ENCODE measurements at places on chromosomes 1 and 21.

- DNase-seq: no peak
Measured at GRCh38 chr1:8283058-8283884, 34.6 kb upstream of the SLC45A1 start.

GRCh38 chr1:105556266-105556665, 1500.2 kb upstream of the PRMT6 start:
- DNase-seq: no peak

DNA sequence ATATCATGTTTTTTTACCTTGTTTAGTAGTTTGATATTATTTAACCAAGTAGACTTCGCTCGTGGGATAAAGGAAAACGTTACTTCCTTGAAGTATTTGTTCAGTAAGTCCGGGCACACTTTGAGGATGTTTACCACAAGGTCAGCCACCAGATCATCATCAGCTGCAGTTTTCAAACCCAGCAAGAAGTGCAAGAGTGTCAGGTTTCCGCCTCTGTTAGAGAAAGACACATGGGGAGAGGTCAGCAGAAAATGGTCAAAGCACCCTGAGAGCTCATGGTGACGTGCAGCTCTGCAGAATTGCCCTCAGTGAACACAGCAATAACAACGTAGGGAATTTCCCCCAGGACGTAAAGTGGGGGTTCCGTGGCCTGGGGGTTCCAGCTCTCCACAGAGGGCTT, 24.4 kb downstream of the URB1 start:
- DNase-seq: no peak

DNA sequence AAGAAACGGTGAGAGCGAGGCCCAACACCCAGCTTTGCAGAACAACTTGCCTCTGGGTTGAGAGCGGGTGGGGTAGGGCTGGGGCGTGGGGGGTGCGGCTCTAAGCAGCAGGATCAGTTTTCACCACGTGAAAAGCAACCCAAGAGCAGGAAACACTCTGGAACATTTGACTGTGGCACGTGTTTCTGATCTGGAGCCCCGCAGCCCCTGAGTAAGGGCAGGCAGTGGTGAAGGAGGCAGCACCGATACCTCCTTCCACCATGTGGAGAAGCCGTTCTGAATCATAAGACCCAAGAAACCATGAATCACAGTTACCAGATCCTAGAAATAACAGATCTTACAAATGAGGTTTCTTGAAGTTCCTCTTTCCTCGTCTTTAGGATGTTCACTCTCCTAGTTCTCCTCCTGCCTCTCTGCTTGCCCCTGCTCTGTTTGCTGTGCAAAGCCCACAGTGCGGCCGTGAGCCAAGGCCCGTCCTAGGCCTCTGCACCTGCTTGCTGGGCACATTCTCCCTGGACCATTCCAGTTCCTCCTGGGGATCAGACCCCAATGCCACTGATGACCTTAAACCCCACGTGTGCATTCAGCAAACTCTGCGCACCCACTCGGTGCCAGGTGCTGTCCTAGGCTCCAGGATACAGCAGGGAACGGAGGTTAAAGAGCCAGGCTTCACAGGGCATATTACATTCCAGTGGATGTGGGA, 31.9 kb downstream of the SLC1A7 start:
- DNase-seq: no peak

DNA sequence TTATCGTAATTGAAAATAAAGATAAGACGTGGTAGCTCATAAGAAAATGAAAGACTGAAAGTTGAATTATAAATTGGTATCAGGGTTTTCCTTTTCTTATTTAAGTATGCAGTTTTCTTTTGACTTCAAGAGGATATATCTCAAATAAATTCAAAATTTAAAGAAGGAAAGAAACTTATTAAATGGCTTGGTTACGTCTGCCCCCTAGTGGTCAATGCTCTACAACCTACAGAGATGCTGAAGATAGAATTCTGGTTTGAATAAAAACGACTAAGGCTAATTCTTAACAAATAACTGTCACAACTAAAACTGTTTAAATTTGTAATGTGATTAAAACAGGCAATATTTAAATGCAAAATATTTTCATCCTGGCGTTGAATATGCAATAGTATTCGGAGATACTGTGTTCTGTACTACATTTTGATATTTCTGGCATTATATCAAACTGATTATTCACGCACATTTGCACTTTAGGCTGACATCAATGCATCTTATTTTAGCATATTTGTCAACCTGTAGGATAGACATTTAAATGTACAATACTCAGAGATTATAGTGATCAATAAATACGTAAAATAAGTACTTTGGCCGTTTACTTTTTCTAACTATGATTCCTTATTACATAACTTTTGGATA, 26.8 kb downstream of the IFI44 start:
- DNase-seq: no peak

- DNase-seq: peak; percentile 56
Measured at GRCh38 chr1:226688056-226688748, 50.9 kb downstream of the ITPKB start.

DNA sequence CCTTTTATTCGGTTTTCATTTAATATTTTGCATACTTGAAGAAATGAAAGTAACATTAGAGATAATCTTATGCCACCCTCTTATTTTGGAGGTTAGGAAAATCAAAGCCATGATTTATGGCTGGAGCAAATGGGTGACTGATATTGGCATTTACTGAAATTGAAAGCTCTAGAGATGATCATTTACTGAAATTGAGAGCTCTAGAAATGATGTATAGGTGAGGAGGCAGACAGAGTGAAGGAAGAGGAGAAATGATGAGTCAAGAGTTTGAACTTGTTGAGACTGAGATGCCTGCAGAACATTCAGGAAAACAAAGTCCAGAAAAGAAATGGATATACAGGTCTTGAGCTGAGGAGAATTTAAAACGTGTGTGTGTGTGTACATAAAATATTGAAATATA, 217.6 kb downstream of the LTN1 start:
- no peak for DNase-seq

DNA sequence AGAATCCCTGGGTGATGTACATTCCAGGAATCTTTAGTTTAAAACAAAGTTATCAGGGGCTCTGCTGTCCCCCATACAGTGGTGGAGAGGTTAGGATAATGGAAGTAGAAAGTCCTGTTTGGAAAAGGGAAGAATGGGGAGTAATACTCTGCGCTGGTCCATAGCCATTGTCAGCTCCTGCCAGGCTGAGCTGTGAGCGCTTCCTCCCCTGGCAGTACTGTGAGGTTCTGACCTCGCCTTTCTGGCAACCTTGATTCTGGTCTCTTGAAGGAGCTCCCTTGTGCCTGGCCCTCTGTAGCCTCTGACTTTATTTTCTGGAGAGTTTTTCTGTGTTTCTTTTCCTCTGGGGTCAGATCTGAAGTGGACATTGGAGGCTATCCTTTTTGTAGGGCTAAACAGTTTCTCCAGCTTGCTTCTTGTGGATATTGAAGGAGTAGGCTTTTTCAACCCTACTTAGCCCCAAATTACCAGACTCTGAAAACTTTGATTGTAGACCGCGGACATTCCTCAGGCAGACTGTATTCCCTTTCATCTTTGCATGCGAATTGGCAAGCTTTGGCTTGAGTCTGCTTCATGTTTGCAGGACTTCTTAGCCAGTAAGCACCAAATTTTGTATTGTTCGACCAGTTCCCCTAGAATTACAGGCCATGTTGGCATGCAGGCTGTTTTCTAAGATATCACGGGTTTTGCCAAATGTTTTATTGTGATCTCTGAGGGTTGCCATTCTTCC, 13.8 kb downstream of the UBE4B start:
- DNase-seq: no peak

- no peak for DNase-seq
Measured at GRCh38 chr1:175297291-175297690, 104.7 kb upstream of the KIAA0040 start.

DNA sequence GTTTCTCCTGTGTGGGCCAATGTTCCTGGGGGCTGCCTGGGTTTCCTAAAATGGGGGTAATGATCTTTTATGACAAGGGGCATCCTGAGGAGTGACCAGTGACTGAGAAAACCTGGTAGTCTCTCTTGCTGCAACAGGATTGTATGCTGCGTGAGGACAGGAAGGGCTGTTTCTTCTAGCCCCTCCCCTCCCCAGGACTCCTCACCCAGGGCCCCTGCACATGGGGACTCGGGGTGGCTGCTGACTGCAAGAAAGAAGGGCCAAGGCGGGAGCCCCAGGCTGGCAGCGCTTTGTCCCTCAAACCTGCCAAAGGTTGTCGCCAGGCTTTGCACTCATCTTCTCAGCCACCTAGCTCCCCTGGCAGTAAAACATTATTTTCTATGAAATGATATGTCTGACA, 442.4 kb downstream of the CAMTA1 start:
- DNase-seq: no peak

DNA sequence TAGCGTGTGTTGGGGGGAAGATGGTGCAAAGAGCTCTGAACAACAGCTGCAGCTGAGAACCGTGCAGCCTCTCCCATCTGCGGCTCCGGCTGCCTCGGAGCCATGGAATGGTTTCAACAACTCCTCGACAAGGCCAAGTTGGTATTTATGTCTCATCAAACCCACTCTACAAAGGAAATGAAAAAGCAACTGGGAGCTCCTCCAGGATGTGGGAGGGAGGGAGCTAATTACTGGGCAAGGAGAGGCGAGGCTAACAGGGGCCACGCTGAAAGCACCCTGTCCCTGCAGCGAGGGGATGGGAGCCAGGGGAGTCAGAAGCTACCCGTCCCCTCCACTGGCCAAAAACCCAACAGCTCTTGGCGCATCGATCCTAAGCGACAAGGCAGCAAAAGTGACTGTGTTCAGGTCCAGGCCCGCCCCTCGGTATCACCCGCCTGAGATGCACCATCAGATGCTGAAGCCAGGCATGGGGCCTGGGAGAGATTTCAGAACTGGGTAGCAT, 63.1 kb downstream of the ACOT7 start:
- DNase-seq: peak; percentile 74

DNA sequence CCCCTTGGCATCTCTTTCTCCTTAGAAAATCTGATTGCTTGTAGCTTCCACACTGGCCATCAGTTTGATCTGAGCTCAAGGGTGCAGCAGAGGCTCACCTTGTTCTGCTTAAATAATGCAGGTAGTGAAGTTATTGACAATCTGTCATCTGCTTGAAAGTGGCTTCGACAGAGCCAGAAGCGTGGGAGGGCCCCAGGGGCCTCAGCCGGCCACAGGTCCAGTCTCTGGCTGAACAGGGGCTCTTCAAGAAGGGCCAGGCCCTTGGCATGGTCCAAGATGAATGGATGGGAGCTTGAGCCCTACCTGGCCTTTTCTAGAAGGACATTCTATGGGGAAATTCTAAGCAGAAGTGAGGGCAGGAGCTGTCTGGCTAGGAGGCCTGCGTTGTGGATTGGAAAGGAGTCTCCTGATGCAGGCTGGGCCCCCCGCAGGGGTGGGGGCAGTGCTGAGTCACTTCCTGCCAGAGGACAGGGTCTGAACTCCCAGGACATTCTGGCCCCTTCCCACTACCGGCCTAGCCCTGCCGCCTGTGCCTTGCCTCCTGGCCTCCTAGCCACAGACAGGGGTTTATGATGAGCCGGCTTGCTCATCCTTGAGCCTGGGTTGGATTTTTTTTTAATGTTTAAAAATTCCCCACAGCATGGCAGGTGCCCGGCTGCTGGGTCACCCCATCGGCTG, 162.3 kb upstream of the VAMP3 start:
- DNase-seq: no peak

GRCh38 chr1:179632868-179633267, 41.2 kb downstream of the TDRD5 start:
- no peak for DNase-seq

DNA sequence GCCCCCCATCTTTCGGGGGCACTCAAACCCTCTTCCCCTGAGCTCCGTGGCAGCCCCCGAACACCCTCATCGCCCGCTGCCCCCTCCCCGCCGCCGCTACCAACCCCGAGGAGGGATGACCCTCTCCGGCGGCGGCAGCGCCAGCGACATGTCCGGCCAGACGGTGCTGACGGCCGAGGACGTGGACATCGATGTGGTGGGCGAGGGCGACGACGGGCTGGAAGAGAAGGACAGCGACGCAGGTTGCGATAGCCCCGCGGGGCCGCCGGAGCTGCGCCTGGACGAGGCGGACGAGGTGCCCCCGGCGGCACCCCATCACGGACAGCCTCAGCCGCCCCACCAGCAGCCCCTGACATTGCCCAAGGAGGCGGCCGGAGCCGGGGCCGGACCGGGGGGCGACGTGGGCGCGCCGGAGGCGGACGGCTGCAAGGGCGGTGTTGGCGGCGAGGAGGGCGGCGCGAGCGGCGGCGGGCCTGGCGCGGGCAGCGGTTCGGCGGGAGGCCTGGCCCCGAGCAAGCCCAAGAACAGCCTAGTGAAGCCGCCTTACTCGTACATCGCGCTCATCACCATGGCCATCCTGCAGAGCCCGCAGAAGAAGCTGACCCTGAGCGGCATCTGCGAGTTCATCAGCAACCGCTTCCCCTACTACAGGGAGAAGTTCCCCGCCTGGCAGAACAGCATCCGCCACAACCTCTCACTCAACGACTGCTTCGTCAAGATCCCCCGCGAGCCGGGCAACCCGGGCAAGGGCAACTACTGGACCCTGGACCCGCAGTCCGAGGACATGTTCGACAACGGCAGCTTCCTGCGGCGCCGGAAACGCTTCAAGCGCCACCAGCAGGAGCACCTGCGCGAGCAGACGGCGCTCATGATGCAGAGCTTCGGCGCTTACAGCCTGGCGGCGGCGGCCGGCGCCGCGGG, 837 bp downstream of the FOXD3 start:
- DNase-seq: no peak

DNA sequence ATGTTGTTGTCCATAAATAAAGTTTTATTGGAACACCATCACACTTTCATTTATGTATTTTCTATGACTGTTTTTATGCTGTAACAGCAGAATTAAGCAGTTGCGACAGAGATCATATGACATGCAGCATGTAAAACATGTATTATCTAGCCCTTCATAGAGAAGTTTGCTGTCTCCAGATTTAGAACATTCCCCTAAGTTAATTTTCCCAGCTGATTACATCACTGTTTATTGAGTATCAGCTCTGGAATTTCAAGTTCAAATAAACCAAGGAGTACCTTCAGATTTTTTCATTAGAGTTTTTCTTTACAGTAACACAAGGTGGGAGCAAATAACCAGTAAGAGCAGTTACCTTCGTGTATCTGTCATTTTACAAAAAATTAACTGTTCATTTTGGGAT, 792.8 kb downstream of the USP25 start:
- DNase-seq: no peak

GRCh38 chr21:43020177-43020576, 45.8 kb downstream of the PKNOX1 start:
- DNase-seq: no peak

DNA sequence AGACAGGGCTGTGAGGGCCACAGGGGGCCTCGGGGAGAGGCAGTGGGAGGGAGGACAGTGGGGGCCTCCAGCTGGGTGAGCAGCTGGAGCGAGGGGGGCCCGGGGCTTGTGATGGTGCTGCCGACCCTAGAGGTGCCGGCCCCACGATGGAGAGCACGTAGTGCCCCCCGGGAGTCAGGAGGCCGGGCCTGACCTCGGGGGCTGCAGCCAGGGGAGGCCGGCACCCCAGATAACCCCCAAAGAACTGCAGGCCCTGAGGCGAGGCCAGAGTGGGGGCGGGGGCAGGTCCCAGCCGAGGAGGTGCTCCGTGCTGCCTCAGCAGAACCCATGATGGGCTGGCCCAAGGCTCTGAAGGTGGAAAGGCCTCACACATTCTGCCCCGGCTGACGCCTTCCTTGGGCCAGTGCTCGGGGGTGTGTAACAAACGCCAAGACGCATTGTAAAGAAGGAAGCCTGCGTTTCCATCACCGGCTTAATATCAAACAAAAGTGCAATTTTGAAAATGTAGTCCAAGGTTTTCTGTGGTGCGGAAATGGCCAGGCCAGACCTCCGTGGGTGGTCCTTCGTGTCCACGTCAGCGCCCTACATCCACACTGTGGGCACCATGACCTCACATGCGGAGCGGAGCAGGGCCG, 55.2 kb downstream of the COL6A1 start:
- DNase-seq: no peak

GRCh38 chr1:150695561-150695960, 1.4 kb downstream of the GOLPH3L start:
- DNase-seq: no peak

Data from occipital lobe (tissue), 3 donors.